ENCODE measurements at places on chromosomes 4 and X. TPM values are rescaled to one million over a fixed set of nuclear protein-coding genes. Genes with fewer than 3 reads are reported as not detected.

DNA sequence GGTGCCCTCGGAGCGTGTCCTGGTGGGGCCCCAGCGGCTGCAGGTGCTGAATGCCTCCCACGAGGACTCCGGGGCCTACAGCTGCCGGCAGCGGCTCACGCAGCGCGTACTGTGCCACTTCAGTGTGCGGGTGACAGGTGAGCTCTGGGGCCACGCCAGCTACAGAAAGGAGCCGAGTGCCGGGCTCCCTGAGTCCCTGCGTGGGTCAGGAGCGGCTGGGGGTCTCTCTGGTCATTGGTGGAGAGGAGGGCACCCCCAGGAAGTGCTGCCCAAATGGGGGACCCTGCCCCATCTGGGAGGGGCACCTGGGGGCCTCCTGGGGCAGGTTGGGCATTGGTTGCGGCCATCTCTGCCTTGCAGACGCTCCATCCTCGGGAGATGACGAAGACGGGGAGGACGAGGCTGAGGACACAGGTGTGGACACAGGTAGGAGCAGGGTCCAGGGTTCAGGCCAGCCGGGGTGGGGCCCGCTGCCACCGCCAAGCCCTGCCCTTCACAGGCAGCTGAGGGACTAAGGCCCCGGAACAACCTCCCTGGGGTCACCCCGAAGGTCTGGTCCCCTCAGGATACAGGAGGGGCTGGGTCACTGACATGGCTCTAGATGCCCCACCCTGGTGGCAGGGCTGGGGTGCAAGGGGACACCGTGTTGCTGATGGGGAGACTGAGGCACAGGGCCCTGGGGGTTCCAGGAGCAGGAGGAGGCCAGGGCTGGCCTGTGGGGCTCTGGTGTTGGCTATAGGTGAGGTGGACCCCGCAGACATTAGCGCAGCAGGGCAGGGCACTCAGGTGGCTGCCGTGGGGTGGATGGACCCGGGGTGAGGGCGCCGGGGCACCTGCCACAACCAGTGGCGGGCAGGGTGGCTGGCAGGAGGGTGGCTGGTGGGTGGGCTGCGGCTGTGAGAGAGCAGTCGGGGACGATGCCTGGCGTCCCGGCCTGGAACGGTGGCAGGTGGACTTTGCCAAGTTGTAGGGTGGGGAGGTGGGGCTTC, 6.6 kb downstream of the FGFR3 start:
- no peak for DNase-seq

- DNase-seq = no peak
Observed at GRCh38 chr4:118397623-118397979, 44.8 kb upstream of the PRSS12 start.

GRCh38 chr4:126123611-126124325, 809.0 kb downstream of the FAT4 start:
- no peak for DNase-seq

RAB28 gene
- total RNA-seq = 4.6 TPM

GRCh38 chrX:12946838-12947544, 27.9 kb upstream of the TMSB4X start:
- DNase-seq = peak; percentile 45

GRCh38 chr4:139299536-139299935, 1.8 kb upstream of the NAA15 start:
- DNase-seq = no peak

DAPP1 gene
- total RNA-seq = 3.2 TPM

ETDA gene
- total RNA-seq = not detected

Measured in CD8-positive, alpha-beta T cell (primary cell).